ENCODE measurements at places on chromosomes 12 and 14. TPM values are rescaled to one million over a fixed set of nuclear protein-coding genes. Genes with fewer than 3 reads are reported as not detected.

PTPRO gene
- total RNA-seq, result 19.5 TPM

GALNT16 gene
- total RNA-seq, result 15.8 TPM

KCNH5 gene
- total RNA-seq, result not detected

ACSM4 gene
- not detected for total RNA-seq

KCNC2 gene
- total RNA-seq, result not detected

- no peak for DNase-seq
Measured at GRCh38 chr12:100473050-100473715, 483 bp upstream of the NR1H4 start.

- DNase-seq, result no peak
Measured at GRCh38 chr12:49669796-49670195, 37.4 kb downstream of the FMNL3 start.

DNA sequence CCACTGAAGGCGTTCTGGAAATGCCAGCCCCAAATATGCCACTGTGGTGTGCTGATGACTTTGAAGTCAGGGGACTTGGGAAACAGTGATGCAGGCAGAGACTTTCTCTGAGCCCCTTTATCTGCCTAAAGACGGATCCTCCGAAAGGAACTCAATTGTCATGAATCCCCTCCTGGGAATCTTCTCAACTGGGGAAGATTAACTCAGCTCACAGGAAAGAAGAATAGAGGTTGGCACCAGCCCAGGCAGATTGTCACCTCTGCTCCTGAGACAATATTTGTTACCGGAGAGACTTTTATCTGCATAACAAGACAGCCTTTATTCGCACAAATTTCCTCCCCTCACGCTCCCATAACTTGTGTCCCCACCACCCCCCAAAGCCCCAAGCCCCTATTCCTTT lies 414.4 kb downstream of the FUT8 start:
- no peak for DNase-seq

DNA sequence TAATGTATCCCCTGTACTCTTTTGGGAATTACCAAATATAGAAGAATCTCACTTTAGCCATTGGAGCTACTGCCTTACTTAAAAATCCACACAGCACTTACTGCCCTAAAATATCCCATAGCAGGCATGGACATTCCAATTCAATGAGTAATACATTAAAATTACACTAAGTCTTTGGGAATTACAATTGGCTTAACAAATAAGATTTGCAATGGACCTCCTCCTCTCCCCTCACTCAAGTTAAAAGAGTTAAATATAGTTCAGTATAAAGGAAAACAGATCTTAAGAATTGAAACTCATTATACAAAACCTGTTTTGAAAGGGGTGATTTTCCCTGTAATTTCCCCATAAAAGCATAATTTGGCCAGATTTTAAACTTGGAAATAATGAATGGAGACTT lies 477.1 kb downstream of the SLC16A7 start:
- no peak for DNase-seq

- DNase-seq, result no peak
Measured at GRCh38 chr12:91954326-91954725, 191.3 kb downstream of the BTG1 start.

GRCh38 chr14:76510181-76510580 lies 134.2 kb downstream of the ESRRB start:
- DNase-seq, result no peak

GRCh38 chr12:97756066-97756666 lies 293.6 kb downstream of the RMST start:
- no peak for DNase-seq

- no peak for DNase-seq
Measured at GRCh38 chr14:22561366-22561660, 27.7 kb downstream of the DAD1 start.

DNA sequence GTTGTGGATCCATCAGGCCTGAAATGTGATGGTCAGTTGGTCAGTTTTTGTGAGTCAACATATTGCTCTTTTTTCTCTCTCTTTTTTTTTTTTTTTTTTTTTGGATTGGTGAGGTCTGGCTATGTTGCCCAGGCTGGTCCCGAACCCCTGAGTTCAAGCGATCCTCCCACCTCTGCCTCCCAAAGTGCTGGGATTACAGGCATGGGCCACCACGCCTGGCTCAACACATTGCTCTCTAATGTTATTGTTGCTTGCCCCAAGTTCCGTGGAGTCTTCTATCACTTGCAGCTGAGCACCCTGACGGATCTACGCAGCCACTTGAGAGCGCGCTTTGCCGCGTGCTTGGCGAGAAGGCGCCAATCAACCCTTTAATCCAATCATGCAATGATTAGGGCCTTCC lies 69.5 kb upstream of the DIO3 start:
- DNase-seq, result no peak

- DNase-seq, result no peak
Measured at GRCh38 chr12:65675141-65675621, 149.1 kb upstream of the HMGA2 start.

DNA sequence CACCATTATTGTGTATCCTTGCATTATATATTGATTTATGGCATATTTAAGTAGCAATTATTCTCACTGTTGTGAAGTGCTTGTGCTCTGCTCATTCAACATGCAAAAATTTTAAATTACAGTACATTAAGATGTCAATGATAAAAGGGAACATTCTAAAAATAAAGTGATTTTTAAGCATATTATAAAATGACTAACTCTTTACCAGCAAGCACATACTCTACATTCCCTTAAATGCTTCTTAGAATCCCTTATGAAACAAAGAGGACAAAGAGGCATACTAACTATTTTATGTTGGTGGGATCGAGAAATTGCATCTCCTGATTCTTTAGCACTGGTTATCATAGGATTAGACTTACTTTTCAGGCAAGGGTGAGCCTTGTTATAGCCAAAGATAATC lies 46.6 kb upstream of the ZDHHC17 start:
- DNase-seq, result no peak

- DNase-seq, result no peak
Measured at GRCh38 chr12:206746-207440, 7.1 kb downstream of the SLC6A12 start.

DNA sequence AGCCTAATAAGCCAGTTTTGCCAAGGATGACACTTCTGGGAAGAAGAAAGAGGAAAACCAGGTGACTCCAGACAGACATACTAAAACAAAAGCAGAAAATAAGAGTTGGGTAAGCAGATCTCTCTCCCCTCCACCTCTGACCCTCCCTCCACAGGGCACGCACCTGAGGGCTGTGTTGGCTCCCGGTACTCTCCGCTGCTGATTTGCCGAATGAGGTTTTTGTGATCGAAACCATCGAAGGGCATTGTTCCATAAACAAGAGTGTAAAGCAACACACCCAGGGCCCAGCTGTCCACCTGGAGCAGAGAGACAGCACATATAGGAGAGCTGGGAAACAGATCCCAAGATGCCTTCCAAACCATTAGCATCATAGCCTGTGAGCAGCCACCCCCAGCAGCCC lies 68.1 kb downstream of the NUAK1 start:
- no peak for DNase-seq

DNA sequence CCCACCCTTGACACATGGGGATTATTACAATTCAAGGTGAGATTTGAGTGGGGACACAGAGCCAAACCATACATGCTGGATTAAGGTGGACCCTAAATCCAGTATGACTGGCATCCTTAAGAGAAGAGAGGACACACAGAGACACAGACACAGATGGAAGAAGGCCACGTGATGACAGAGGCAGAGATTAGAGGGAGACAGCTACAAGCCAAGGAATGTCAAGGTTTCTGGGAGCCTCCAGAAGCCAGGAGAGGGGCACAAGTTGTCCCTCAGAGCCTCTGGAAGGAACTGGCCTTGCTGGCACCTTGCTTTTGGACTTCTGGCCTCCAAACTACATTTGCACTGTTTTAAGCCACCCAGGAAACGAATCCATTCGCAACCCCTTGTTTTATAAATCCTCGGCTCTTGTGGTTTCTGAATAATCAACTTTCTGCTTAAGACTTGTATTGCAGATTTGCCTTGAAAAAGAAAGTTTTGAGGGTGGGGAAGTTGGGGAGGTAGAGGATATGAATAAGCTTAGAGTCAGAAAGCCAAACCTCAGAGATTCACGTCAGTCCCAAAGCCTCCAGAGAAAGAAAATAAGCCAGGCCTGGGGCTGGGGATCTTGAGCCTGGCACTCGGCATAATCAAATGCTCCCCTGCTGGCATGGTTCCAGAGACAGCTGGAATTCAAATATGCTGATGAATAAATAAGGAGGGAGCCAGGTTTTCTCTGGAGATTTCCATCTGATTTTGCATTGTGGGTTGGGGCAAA lies 224.2 kb upstream of the PWP1 start:
- no peak for DNase-seq

GRCh38 chr14:70827752-70828151 lies 18.4 kb upstream of the MAP3K9 start:
- no peak for DNase-seq

DNA sequence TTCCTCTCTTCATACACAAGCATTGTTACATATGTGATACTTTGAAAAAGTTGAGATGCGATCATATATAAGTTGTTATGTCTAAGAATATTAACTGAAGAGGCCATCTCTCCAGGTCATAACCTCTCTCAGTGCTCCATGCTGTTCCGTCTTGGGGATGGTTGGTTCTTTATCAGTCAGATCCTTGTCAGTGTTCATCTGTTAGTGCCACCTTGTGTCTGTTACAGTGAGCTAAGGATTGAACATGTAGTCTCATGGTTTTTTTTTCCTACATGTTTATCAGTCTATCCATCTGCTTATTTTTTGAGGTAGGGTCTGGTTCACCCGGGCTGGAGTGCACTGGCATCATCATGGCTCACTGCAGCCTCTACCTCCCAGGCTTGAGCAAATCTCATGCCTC lies 30.5 kb downstream of the EP400 start:
- DNase-seq, result no peak

DNA sequence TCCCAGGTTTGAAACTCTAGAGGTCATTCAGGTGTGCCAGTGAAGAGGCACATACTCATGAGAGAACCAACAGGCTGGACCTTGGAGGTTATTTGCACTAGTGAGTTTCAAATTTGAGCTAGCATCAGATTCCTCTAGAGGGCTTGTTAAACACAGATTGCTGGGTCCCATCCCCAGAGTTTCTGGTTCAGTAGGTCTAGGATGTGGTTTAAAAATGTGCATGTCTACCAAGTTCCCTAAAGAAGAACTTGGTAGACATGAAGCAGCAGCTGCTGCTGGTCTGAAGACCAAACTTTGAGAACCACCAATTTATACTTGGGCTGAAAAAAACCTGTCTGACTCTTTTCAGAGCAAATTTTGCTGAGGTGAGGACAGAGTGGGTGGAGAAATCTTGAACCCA lies 61.7 kb downstream of the SUSD6 start:
- no peak for DNase-seq

- no peak for DNase-seq
Measured at GRCh38 chr14:89540009-89540829, 123.2 kb upstream of the FOXN3 start.
